RKO (cell line): ENCODE measurements at places on chromosomes 4 and X.
A peak's percentile ranks its signal among the peaks of the same experiment; 100 is the strongest.

- DNase-seq: no peak
Measured at GRCh38 chr4:175767150-175767549, 44.9 kb downstream of the GPM6A start.

- no peak for DNase-seq
Measured at GRCh38 chrX:115174548-115174947, 14.7 kb upstream of the RBMXL3 start.

GRCh38 chr4:2066011-2066551, 7.0 kb downstream of the NAT8L start:
- DNase-seq: no peak

DNA sequence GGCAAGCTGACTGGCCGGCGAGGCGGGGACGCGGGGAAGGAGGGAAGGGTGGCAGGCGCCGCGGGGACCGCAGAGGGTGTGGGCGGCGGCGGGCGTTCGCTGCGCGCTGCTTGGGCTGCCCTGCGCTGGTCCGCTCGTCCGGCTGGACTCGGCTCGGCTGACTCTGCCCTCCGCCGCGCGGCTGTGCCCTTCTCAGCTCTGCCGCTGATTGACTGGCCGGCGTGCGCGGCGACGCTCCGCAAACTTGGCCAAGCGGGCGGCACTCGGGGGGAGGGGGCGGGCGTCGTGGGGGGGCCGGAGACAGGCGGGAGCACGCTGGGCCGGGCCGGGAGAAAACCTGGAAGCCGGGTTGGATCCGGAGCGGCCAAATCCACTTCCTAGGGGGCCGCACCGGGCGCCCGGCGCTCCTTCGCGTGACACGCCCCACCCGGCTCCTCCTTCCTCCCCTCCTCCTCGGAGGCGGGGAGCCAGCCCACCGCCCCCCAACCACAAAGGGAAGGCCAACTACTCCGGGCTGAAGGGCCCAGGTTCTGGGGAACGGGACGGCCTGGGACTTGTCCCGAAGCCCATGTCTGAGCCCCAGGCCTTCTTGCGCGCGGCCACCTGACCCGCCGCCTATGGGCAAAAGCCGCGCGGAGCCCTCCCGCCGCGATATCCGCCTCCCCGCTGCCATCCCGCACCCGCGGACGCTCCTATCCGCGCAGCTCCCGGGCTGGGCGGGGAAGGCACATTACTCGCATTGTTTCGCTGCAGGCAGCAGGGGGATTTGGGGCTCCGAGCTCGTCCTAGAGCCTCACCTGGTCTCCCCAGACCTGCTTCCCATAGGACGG, at the start of gene GPC4:
GPC4 (minus strand) TSS at position 214 of the 830 bp plus-strand sequence. CDS start 524 bp downstream, outside the sequence.
- peak; percentile 71 for DNase-seq

GRCh38 chr4:76639288-76639687, 204.3 kb downstream of the SHROOM3 start:
- no peak for DNase-seq

- no peak for DNase-seq
Measured at GRCh38 chr4:187887906-187888305, 107.7 kb upstream of the ZFP42 start.
